Thyroid gland (tissue), 4 donors: ENCODE measurements at places on chromosomes 7 and 10. TPM values are rescaled to one million over a fixed set of nuclear protein-coding genes. Genes with fewer than 3 reads are reported as not detected.

EBF3 gene
- total RNA-seq, result 12.5 TPM

STRIP2 gene
- total RNA-seq, result 0.54 TPM

LIPF gene
- not detected for total RNA-seq

DNA sequence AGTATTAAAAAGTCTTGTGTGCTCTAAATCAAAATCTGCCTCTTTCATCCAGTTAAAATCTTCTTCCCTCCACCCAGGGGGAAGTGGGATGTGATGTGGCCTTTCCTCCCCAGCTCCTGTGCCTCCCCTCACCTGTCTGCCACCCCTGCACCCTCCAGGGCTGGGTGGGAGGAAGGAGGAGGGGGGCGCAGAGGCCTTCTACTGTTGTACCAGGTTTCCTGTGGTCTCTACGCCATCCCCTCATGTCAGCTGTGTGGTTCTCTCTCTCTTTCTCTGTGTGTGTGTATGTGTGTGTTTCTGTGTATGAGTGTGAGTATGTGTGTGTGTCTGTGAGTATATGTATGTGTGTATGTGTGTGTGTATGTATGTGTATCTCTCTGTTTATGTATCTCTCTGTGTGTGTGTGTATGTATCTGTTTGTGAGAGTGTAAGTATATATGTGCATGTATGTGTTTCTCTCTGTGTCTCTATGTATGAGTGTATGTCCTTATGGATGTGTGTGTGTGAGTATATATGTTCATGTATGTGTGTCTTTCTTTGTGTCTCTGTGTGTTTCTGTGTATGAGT lies 45.5 kb upstream of the C10orf71 start:
- no peak for DNase-seq

GRCh38 chr7:115153769-115154477 lies 232.0 kb downstream of the MDFIC start:
- DNase-seq, result no peak

DNA sequence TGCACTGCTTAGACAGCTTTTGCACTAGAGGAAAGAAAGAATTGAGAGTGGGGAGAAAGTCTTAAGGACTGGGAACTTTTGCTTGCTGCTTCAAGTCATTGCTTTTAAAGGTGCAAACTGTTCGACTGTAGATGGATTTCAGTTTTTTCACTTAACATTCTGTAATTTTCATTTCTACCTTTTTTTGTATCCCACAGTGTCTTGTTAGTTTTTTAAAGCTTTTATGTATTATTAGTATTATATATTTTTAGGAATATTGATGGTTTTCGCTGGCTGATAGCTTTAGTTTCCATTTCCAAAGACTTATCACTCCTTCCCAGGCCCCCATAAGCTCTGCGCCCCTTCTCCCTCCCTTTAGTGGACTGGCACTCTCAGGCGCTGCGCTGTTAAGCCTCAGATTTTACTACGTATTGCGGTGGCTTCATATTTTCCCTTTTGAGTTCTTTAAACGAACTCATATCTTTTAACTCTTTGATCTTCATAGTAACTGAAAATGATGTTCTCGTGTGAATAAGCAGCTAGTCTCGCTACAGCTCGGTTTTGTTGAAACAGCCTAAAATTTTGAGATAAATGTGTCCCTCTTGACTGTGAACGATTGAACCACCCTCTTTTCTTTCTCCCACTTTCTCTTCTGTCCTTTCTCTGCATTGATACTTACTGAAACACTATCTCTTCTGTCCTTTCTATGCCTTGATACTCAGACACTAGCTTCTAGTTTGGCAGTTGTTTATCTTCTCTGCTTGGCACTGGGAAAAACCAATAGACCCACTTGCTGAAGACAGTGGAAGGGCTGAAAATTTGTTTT lies 2.5 kb upstream of the ETV1 start:
- no peak for DNase-seq

DNA sequence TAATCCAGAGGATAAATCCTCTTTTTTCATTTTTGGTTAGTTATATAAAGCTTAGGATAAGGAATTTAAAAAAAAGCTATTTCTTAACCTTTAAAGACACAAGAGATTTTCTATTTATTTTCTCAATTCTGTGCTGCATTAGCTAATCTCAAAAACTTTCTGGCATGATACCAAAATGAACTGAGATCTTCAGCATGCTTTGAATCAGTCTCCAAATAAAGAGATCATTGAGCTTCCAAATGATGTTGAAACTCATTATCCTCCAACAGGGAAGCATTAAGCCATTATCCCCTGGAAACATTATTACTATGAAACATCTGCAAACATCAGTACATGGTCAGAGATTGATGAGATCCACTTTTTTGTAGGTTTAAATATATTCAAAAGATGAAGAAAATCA lies 350.3 kb upstream of the TEX47 start:
- DNase-seq, result no peak
